ENCODE measurements at places on chromosomes 1 and 21.

- DNase-seq, result no peak
These were observed 622.6 kb downstream of the ADGRL2 start for GRCh38 chr1:82423174-82423815.

- no peak for DNase-seq
These were observed 61.3 kb downstream of the PRDM16 start for GRCh38 chr1:3130268-3130667.

DNA sequence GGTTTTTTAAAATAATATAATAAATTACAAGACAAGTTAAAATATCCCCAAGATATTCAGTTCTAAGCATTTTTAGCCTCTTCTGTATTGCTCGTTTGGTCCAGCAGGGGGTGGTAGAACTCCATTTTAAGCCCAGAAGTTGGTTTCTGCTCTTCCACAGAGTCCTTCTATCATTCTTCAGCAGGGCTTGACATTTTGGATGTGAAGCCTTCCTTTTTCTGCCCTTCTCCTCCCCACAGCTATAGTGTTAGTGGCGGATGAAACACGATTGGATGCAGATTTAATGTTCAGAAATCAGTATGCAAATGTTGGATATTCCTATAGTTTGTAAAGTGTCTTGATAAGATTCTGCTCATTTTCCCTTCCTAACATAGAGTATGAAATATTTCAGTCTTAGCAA, 1.4 kb downstream of the NCAM2 start:
- DNase-seq, result peak; percentile 44

DNA sequence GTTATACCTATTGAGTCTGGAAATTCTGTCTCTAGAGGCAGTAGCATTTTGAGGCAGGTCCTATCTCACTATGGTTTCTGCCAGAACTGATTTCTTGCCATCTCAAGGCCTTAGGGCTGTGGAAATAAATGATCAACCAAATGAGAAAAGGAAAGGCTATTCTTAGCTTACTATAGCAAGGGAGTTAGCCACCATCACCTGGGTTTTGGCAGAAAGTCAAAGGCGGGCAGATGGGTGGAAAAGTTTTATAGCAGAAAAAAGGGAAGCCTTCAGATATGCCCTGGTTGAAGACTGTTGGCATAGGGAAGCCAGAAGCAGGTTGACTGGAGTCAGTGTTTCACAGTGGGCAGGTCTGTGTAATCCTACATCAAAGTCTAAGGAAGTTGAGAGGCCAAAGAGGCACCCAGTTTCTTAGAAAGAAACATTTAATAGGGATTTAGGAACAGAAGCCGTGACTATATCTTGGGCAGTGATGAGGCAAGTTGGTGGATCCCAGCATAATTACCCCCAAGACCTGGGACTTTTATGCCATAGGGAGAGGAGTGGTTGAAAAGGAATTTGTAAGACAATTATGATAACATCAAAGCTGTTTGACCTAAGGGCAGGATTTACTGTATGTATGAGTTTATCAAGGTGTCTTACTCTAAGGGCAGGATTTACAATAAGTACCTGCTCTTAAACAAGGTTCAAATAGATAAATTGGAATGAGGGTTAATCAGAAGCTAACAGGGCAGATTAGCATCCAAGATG, 29.7 kb downstream of the CTH start:
- DNase-seq, result no peak

DNA sequence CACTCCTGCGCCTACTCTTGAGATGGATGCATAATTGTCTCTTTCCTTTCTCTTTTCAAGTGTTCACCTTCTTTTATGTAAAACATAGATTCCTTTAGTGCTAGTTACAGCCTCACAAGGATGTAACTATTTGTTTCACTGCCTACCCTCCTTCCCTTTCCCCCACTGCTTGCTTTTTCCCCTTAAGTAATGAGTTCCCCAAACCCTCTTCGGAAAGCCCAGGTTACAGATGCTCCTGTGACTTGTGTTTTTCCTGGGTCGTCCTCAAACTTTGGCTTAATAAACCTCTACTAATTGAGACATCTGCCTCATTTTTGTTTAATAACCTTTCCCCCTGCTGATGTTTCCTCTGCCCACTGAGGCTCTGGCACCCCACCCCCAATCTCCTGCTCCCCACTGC, 39.2 kb downstream of the C21orf91 start:
- no peak for DNase-seq

DNA sequence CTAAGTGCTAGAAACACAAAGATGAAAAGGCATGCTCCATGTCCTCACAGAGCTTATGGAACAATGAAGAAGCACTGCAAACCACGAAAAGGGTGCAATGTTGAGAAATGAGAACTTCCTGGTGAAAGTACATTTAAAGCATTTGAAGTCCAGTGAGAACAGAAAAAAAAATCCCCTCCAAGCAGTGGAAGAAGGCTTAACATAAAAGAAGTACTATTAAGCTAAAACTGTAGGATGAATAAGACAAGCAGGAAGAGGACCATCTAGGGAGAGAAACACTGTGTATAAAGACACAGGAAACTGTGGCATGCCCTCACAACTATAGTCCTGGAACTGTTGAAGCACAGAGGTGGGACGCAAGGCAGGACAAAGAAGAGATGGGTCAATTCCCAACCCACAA, 10.0 kb downstream of the TP53BP2 start:
- DNase-seq, result no peak

- no peak for DNase-seq
These were observed 77.1 kb downstream of the PAX7 start for GRCh38 chr1:18707696-18708257.

DNA sequence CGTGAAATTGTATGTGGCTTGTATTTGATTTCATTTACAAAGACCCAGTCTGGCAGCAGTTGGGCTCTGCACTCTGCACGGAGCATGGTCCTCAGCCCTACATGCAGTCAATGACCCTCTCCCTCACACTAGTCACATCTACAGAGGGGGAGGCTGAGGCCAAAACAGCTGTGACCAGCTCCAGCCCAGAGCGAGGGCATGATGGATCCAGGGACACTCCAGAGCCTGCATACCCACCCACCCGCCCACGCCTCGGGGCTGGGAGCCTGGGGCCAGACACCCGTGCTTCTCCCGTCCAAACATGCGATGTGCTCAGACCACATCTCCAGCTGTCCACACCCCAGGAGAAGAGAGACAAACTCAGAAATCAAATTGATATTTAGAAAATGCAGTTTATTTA, 14.0 kb upstream of the PRDM16 start:
- DNase-seq, result no peak

- no peak for DNase-seq
These were observed 11.5 kb upstream of the ATP1B1 start for GRCh38 chr1:169094897-169095569.

DNA sequence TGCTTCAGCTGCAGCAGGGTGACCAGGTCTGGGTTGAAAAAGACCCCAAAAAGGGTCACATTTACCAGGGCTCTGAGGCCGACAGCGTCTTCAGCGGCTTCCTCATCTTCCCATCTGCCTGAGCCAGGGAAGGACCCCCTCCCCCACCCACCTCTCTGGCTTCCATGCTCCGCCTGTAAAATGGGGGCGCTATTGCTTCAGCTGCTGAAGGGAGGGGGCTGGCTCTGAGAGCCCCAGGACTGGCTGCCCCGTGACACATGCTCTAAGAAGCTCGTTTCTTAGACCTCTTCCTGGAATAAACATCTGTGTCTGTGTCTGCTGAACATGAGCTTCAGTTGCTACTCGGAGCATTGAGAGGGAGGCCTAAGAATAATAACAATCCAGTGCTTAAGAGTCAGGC, 2.9 kb downstream of the C1QA start:
- no peak for DNase-seq
